ENCODE measurements at places on chromosomes 13 and 19.

GRCh38 chr13:69485991-69486592 is 621.5 kb upstream of the ATXN8OS start:
- DNase-seq: no peak

GRCh38 chr13:64470751-64471150 is 2759.4 kb downstream of the PCDH9 start:
- no peak for DNase-seq

- DNase-seq: no peak
Measured at GRCh38 chr13:58547419-58547818, 915.9 kb downstream of the PCDH17 start.

- no peak for DNase-seq
Measured at GRCh38 chr19:52735734-52736133, 890 bp upstream of the ZNF611 start.

DNA sequence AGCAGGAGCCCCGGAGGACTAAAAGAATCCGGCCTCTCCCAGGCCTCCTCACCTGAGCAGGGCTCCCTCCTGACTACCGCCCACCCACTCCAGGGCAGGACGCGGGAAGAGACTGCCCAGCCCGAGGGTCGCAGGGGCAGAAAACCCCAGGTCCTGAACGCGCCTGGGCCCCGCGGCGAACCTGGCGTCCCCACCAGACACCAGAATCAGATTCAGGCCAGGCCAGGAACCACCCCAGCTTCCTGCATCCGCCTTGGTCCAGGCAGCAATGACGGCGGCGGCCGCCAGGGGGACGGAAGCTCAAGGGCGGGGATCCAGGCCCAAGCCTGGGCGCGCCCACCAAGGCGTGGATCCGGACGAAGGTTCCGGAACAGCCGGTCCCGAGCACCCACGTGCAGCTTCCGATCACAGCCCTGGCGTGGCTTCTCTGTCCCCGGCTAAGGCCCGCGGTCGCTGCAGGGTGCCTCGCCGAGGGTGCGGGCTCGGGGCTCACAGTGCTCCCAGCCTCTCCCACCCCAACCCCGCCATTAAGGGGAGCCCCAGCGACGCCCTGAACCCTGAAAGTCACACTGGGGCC is 3.6 kb downstream of the LGALS7 start:
- DNase-seq: peak; percentile 18

GRCh38 chr13:54367639-54368271 is 1339.1 kb downstream of the OLFM4 start:
- no peak for DNase-seq

GRCh38 chr13:93169980-93170379 is 56.6 kb upstream of the GPC6 start:
- DNase-seq: no peak

DNA sequence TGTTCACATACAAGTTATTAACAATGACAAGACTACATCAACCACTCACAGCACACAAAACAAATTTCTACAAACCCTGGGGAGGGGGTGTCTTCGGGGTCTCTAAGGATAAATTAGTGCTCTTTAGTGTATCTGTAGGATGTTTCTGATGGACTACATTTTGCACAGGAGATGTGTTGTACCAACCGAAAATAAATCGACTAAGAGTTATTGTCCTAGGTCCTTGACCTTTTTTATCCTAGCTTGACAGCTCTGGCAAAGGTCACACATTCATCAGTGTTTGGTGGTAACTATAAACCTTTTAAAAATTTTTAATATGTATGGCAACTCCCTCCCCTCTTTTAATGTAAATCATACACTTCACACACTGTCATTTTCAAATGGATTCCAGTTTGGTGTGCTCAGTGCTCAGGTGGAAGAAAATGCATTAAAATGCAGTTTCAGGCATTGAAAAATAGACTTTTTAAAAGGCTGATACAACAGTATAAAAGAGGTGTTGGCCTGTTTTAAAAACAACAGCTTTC is 7.7 kb downstream of the ZIC5 start:
- no peak for DNase-seq

DNA sequence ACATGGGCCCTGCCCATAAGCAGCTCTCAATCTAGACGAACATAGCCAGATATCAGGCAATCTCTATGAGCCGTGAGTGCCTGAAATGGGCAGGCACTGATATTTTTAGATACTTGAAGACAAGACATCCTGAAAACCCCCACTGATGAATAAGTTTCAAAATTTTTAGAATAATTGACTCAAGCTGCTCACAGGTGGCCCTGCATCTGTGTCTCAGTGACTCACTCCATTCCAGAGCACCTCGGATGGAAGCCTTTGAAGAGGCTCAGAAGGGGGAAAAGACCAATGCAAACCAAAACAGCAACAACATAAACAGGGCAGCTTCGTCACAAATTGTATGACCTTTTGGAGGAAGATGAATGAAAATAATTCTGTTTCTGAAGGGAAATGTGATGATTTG is 42.8 kb upstream of the SLC46A3 start:
- no peak for DNase-seq

- DNase-seq: no peak
Measured at GRCh38 chr13:36142735-36143134, 11.6 kb upstream of the DCLK1 start.

- no peak for DNase-seq
Measured at GRCh38 chr13:69155136-69155535, 952.5 kb upstream of the ATXN8OS start.
